ENCODE measurements at places on chromosomes 7 and 10.

GRCh38 chr10:5544216-5544805 is 19.6 kb downstream of the CALML3 start:
- no peak for DNase-seq

DNA sequence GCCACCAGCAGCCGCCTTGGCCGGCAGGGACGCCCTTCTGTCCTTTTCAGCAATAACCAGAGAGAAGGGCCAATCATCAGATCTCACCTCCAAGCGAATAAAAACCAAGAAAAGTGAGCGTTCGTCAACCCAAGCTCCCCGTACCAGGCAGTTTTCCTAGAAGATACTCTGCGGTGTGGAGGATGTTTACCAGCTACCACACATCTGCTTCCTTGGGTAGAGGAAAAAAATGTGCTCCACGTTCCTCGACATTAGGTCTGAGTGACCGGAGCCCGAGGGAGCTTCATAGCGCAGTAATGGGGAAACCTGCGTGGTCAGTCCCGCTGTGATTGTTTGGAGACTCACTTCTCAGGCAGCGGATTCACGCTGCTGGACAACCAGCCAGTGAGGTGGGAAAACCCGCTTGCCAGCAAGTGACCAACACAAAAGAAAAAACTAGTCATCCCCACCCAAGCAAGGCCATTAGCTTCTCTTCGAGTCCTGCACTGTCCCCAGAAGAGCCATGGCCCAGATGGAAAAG is 73.0 kb downstream of the ZRANB1 start:
- DNase-seq = no peak

DNA sequence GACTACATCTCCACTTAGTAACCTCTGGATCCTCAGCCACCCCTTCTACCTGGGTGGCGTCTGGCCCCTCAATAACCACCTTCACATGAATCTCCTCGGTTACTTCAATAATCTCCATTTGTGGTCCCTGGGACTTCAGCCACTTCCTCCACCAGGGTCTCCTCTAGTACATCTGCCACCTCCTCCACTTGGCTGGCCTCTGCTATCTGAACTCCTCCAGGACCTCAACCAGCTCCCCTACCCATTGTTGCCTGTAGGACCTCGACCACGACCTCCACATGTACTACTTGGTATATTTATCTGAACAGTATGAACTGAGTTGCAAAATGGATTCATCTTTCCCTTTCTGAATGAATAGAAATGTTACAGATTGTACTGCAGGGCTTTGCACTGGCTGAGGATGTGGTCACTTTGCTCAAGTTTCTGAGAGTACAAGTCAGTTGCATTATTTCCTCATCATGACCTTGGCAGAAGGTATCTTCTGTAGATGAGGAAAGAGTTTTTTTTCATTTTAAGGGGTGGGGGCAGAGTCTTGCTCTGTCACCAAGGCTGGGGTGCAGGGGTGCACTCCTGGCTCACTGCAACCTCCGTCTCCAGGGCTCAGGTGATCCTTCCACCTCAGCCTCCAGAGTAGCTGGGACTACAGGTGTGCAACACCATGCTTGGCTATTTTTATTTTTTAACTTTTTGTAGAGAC is 36.0 kb downstream of the MAT1A start:
- DNase-seq = no peak

DNA sequence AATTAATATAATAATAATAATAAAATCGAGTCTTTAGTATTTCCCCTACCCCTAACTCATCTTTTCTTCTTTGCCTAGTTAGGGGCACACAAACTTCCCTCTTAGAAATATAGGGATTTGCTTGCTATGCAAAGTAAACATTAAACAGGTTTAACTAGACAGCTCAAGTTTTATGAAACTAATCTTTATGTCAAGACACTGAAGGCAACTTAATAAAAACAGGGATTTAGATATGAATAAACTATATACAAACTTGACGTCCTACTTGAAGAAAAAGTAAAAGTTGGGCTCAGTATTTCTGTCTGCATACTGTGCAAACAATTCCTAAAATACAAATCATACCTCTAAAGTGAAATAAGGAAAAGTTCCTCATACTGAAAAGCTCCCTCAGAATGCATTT is 52.1 kb upstream of the CAV2 start:
- no peak for DNase-seq

DNA sequence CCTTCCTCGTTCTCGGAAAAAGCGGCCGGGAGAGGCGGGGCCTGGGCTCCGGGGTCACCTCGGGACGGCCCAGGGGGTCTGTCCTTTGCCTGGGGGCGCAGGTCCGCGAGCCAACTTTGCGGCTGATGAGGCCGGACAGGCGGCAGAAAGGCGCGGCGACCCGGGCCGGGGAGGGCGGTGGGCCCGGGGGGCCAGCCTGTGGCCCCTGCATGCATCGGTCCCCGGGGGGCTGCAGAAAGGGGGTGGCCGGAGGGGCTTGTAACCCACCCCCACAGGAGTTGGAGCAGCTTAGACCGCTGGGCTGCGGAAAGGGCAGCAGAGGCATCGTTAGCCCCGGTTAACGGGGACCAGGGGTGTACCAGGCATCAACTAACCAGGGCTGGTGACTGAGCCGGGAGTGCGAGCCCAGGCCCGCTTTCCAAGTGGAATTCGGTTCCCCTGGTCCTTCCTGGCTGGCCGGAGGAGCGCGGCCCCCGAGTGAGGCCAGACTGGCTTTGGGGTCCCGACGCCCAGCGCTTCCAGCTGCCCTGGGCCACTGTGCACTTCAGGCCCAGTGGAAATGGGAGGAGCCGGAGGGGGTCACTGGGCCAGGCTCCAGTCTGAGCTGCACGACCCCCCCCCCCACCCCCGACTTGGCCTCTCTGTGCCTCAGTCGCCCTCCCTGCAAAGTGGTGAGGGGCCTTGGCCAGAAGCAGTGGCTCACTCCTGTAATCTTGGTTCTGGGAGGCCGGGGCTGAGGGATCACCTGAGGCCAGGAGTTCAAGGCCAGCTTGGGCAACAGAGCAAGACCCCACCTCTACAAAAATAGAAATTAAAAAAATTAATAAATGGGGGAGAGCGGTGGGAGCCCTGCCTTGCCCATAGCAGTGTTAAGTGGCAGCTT is 919 bp downstream of the SLC29A4 start:
- DNase-seq = no peak

GRCh38 chr7:82247814-82248433 is 195.7 kb downstream of the CACNA2D1 start:
- DNase-seq = no peak

- DNase-seq = no peak
Observed at GRCh38 chr7:32179567-32179966, 109.4 kb upstream of the PDE1C start.

- DNase-seq = no peak
Observed at GRCh38 chr7:22944510-22944909, 69.4 kb downstream of the HYCC1 start.

DNA sequence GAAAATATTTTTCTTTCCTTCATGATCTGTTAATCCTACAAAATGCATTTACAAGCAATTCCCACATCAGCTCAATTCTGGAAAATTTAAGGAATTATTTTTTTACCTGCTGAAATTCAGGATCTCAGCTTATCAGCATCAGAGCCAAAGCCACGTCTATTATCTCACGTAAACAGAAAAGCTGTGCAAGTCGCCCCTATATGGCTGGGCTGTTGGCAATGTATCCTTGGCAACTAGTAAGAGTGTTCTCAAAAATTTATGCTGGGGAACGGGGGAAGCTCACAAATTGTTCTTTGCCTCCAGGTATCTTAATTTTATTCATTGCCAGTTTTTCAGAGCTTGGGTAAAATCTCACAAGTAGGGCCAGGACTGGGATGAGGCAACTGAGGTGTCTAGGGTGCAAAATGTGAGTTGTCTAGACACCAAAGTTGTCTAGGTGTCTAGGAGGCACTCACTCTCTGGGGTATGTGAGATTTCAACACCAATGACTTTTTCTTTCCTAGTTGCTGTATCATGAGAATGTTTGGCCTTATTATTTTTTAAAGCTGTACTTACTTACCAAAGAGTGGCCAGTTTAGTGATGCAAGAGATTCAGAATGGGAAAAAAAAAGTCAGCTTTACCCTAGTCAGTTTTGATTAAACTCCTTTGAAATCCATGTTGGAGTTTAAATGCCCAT is 5.1 kb downstream of the GSTO2 start:
- DNase-seq = no peak

- DNase-seq = no peak
Observed at GRCh38 chr7:120588416-120588815, 269.5 kb downstream of the TSPAN12 start.

- no peak for DNase-seq
Observed at GRCh38 chr10:131174651-131175540, 136.6 kb downstream of the TCERG1L start.

GRCh38 chr7:132654150-132654549 is 77.9 kb upstream of the PLXNA4 start:
- DNase-seq = no peak

DNA sequence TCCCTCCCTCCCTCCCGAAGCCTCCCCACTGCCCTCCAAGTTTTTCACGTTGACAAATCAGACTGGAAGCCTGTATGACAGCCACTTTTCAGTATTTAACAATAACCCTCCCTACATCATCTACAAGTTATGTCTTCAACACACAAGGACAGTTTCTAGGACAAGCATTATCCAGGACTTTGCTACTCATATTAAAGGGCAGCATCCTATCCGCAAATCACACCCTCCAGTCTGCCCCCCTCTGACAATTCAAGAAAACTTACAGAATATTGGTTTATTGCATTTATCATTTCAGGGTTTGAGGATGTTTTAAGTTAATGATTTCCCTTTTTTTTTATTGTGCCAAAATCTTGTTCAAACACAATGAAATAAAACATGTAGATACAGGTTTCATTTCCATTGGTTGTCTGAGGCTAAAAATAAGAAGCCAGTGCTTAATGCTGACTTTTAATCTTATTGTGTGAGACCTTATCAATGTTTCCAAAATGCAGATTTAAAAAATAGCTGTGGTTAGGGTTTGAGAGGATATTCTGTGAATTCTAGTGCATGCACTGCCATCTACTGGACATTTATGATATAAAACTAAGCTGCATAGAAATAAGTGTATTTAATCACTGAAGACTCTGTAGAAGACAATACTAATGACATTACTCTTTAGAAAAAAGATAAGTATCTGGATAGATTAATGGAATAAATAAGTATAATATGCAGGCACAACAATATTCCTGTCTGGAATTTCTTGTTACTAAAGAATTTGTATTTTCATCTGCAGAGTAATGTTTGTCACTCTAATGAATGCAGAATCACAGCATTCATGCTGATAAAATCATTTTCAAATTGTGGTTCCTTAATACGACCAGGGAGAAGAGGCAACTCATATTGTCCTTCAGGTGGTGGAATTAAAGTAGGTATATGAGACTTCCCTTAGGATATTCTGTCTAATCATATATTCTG is 64.1 kb downstream of the CAV1 start:
- peak; percentile 52 for DNase-seq

DNA sequence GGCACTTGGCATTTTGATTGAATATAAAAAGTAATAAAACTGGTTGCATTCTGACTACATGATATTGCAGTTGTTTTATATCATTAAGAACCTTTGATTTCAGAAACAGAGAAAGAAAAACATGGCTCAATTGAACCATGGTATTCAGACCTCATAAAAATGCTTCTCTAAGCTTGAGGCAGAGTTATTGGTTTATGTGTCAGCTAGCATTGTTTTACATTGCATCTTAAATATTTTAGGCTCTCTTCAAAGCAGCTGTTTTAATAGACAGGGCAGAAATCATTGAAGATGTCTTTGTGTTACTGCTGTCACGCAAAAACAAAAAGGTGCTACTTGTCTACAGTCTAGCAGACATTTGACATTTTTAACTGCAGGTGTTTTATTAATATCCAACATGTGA is 299.2 kb downstream of the EXOC4 start:
- no peak for DNase-seq

GRCh38 chr7:120023494-120024167 is 249.3 kb upstream of the KCND2 start:
- DNase-seq = no peak

GRCh38 chr7:130942211-130942964 is 208.4 kb upstream of the KLF14 start:
- peak; percentile 77 for DNase-seq

- no peak for DNase-seq
Observed at GRCh38 chr10:2897619-2898508, 169.5 kb upstream of the PFKP start.

DNA sequence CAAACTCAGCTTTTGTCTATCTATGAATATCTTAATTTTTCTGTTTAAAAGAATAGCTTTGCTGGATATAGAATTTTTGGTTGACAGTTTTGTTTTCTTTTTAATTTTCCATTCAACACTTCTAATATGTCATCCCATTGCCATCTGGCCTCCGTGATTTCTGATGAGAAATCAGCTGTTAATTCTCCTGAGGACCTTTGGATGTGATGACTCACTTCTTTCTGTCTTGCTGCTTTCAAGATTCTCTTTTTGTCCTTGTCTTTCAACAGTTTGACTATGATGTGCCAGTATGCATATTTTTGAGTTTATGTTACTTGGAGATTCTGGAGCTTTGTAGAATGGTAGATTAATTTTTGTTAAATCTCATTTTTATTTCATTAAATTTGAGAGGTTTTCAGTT is 38.4 kb downstream of the ZNF518A start:
- DNase-seq = no peak

DNA sequence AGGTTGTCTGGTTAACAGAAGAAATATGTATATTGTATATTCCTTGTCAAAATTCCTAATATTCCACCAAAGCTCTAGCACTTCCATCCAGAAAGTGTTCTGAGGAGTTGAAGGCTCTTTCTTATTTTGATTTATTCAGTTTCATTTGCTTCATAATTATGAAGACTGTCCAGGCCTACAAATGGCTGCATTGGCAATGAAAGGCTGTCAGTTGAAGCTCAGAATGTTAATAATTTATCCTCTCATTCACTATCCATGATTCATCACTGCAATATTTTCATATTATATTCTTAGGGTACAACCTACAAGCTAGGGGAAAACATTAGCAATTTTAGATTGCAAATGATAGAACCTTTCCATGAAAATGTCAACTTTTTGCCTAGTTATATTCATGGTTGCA is 57.3 kb downstream of the ARID5B start:
- DNase-seq = no peak

Measured in CD4-positive, alpha-beta T cell treated with Interleukin-15 for 4 hours (primary cell).